Right ventricle myocardium superior (tissue), 1 donor: ENCODE measurements at places on chromosomes 16 and 17.
A peak's percentile ranks its signal among the peaks of the same experiment; 100 is the strongest.

DNA sequence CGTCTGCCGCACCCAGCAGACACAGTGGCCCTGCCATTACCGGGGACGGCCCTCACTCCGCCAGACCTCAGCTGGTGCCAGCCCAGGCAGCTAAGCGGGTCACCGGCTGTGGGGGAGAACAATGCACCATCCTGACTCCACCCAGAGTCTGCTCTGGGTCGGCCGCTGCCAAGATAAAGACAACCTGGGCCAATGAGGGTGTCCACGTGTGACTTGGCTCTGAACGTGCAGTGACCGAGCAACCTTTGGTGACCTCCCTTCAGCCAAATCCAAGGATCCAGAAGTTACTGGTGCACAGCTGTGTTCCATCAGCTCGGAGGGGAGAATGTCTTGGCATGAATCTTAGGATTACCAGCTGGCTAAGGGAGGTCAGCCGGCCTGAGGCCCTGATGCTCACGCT lies 155.9 kb downstream of the NTN1 start:
- peak; percentile 61 for DNase-seq

DNA sequence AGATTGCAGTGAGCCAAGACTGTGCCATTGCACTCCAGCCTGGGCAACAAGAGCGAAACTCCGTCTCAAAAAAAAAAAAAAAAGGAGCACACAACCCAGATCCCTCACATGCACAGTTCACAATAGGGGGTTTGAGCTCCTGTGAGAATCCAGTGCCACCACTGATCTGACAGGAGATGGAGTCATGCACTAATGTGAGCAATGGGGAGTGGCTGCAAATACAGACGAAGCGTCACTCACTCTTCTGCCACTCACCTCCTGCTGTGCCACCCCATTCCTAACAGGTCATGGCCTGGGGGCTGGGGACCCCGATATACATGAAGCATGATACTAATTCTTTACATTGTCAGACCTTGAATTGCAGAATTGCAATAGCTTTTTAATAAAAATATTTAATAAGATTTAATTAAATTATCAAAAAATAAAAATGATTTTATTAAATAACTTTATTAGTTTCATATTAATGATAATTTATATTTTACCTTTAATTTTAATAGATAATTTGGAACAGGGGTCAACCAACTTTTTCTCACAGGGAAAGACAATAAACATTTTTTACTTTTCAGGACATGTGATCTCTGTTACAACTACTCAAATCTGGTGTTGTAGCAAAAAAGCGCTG lies 171.4 kb downstream of the COPRS start:
- DNase-seq: no peak

- DNase-seq: peak; percentile 39
Measured at GRCh38 chr16:77499373-77500285, 64.8 kb upstream of the ADAMTS18 start.

DNA sequence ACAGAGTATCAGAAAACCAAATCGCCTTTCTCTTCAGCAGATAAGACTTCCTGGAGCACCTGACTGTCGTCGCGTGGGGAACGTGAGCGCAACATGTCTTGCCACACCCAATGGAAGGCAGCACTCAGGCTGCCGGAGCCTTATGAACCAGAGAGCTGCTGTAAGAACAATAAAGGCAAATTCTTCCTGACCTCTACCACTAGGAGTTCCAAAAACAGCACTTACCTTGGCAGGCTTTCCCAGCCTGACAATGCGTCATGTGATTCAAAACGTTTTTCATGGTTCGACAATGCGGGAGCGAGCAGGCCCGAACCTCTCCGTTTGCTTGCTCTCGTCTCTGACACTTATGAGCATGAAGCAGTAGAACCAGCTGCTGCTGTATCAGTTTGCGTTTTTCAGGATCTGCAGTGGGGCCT lies 75.8 kb upstream of the TRAP1 start:
- no peak for DNase-seq

GRCh38 chr17:77785312-77785905 lies 173.1 kb upstream of the TNRC6C start:
- no peak for DNase-seq

DNA sequence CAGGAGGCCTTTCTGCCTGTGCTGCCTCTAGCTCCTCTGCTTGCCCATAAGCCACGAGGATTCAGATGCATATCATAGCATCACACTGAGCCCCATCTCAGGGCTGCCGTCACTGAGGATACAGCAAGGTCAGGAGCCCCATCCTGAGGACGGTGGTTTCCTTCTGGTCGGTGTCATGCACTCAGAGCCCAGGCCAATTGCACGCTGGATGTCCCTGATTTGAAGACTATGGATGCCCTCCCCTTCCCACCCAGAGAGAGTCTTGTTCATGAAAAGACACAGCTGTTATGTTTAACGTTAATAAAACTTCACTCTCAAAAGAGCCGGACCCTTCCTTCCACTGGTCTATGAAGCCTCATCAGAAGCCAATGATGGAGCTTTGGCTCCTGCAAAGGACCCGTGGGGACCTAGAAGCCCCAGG lies 19.9 kb downstream of the COTL1 start:
- no peak for DNase-seq

GRCh38 chr16:85334718-85335583 lies 222.7 kb upstream of the CIBAR2 start:
- no peak for DNase-seq

DNA sequence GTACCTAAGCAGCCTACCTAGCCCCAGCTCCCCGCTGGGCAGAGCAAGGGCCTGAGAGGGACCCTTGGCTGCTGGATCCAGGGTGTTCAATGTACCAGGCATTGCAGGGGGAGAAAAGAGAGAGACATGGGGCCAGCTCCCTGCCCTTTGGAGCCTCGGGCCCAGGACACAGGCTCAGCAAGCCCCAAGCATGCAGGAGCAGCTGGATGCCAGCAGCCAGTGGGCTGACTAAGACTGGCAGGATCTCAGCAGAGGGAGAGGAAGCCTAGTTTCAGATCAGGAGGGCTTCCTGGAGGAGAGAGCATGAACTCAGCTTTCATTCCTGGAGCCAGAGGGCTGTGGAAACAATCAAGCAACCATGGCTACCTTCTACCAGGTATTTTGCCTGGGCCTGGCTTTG lies 82.0 kb upstream of the NKD1 start:
- no peak for DNase-seq

GRCh38 chr16:83686726-83687125 lies 121.1 kb upstream of the HSBP1 start:
- no peak for DNase-seq

- peak; percentile 26 for DNase-seq
Measured at GRCh38 chr17:28960256-28961061, 9.1 kb upstream of the PHF12 start.

DNA sequence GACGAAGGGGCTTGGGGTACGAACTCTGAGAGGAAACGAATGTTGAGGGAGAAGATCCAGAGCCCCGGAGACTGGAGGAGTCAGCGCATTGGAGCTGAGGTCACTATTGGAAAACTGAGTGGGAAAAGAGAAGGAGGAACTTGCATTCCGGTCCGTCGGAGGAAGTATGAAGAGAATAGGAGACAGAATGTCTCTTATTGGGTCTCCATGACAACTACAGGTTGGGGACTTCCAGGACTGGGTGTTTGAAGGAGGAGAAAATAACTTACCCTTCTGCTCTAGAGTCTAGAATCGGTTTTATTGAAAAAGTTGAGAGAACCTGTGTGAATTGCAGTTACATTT lies 537 bp downstream of the GOSR1 start:
- no peak for DNase-seq

GRCh38 chr17:73710095-73710592 lies 65.9 kb upstream of the SDK2 start:
- DNase-seq: peak; percentile 75

- no peak for DNase-seq
Measured at GRCh38 chr16:49816875-49817274, 39.0 kb downstream of the ZNF423 start.

- no peak for DNase-seq
Measured at GRCh38 chr16:8721336-8722024, 47.1 kb downstream of the ABAT start.

DNA sequence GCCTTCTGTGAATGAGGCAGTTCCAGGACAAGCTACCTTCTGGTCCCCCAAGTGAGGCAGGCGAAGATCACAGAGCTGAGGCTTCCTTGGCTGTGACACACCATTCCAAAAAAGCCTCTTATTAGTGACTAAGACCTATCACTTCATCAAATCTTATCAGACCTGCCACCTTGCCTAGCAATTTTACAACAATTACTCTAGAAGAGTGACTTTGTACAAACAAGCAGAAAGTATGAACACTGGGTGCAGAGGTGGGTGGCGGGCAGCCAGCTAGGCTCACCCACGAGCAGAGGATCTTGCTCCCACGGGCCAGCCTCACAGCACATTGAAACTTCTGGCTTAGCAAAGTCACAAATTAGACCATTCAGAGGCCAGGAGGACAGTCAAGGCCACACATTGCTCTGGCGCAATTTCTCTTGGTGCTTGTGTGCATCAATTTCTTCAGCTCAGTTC lies 2.2 kb upstream of the ICAM2 start:
- DNase-seq: no peak

DNA sequence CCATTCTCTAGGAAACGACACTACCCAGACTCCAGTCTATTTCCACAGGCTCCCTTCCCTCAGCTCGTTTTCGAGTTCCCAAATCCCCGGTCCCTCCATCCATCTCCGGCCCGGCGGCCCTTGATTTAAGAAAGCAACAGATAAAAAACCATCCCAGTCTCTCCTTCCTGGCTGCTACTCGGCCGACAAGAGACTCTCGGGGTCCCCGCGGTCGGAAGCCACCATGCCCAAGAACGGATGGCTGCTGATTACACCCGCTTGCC lies 182 bp downstream of the RPL26 start:
- no peak for DNase-seq

DNA sequence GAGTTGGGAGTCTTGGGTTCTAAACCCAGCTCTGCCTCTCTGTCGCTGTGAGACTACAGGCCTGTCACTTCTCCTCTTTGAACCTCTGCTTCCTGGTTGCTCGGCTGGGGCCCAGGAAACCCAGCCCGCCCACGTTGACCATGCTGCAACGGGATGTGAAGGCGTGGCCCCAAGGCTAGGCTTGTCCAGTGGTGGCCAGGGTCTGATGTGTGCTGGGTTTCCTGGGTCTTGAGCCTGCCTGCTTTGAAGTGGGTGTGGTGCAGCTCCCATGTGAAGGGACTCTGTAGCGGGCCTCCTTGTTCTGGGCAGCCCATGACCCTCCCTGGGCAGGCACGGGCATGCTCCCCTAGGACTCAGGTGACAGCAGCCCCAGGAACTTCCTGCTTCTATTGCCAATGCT lies 82.3 kb downstream of the SDR42E1 start:
- no peak for DNase-seq

DNA sequence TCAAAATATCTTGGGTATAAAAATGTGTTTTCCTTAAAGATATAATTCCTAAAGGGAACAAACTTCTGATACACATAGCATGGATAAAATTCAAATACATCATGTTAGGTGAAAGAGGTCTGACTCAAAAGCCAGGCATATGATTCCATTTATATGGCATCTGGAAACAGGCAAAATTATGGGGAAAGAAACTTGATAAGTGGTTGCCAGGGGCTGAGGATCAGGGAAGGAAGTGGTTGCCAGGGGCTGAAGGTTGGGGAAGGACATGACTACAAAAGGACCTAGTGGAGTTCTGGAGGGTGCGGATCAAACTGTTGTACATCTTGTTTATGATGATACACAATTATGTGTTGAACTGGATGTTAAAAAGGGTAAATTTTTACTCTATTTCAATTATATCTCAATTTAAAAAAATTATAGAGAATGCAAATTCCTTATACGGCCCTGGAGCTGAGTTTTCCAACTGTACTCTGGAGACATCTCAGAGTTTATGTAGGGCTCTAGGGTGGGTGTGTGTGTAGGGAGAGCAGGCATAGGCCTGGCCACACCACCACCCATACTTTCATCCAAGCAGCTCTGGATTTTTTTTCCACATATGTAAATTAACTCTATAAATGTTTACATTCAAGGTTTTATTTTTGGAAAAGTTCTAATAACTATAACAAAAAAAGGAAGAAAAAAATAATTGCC lies 55.0 kb downstream of the AMFR start:
- DNase-seq: no peak

DNA sequence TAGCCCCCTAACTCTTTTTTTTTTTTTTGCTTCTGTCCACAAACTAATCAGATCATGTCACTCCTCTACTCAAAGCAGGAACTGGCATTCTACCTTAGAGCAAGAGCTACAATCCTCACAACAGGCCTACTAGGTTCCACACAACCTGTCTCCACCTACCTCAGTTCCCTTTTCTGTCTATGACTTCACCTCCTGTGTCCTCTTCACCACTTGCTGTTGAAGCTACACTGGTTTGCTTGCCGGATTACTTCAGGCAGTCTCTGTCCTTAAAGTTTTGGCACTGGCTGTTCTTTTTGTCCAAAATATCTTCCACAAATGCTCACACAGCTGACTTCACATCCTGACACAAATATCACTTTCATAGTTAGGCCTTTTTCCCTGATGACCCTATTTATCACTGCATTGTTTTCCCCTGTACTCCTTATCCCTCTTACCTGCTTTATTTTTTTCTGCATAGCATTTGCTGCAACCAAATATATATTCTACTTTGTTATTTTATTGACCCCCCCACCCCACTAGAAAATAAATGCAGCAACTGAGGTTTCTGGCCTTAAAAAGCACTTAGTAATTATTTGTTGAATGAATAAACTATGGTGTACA lies 72.0 kb downstream of the KANSL1 start:
- no peak for DNase-seq

- peak; percentile 73 for DNase-seq
Measured at GRCh38 chr16:21083729-21084268, 66.8 kb downstream of the DNAH3 start.

DNA sequence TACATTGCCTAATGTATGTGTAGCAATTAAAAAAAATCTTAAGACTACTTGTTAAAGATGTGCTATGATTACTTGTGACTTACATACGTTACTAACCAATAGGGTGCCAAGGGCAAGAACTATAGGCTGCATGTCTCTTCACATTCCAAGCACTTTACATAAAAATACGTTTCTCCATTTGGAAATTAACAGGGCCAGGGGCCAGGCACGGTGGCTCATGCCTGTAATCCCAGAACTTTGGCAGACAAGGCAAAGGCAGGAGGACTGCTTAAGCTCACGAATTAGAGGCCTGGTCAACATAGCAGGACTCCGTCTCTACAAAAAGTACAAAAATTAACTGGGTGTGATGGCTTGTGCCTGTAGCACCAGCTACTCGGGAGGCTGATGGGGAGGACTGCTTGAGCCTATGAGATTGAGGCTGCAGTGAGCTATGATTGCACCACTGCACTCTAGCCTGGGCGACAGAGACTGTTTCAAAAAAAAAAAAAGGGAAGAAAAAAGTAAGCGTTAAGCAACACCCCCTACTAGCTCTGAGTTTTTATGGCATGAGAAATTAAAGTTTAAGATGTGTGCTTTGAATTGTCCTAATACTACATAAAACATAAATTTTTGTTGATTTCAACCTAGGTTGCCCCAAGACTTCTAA lies 12.3 kb downstream of the PSMD12 start:
- no peak for DNase-seq
